Effector CD4-positive, alpha-beta T cell (primary cell): ENCODE measurements at places on chromosomes 16 and 17.

DNA sequence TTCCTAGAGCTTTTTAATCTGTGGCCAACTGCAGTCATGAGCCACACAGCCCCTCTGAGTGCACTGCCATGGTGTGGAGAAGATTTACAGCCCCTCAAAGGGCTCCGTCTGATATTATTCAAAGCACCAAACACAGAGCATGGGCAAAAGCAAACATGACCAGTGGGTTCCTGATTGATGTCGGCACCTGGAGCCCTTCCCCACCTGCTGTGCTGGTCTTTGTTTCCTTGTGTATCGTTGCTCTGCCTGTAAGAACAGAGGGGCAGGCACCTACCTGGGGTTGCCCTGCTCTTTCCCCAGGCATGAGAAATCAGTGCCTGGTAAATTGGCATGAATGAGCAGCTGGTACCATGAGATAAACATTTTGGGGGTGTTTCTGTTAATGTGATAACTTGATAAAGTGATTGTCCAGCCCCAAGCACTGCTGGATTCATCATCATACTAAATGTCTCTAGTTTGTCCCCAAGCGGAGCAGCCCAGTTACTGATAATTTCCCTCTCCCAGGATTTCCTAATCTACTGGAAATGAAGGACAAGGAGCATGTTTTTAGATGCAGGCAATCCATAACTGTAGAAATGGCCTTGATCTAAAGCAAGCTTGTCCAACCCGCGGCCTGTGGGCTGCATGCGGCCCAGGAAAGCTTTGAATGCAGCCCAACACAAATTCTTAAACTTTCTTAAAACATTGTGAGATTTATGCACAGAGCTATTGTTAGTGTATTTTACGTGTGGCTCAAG is 5.0 kb upstream of the SPIRE2 start:
- no peak for DNase-seq

DNA sequence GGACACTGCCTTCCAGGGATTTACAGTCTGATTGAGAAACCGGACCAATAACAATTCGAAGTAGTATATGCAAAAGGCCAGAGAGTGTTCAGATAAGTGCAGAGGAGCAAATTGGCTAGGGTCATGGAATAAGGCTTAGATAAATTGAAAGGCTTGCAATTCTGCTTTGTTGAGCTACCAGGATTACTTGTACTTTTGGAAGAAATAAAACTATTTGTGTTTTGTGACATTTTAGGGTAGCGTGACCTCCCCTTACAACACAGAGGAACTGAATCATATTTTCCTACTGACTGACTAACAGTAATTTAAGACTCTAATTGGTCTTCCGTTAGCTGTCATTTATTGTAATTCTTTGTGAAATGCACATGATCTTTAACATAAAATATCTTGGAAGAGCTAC is 104.7 kb downstream of the PITPNC1 start:
- DNase-seq = no peak

DNA sequence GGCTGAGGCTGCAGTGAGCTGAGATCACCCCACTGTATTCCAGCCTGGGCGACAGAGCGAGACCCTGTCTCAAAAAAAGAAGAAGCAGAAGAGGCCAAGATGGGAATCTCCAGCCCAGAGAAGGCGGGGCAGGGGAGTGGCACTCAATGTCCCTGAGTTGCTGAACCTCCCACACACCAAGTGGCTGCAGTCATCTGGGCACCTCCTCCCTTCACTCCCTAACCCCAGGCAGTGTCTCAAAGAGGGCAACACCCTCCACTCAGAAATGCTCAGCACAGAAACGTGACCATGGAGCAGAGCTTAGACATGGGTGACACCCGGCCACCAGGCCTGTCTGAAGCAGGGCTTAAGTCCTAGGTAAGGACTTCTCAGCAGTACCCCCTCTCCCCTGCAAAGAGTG is 36.3 kb upstream of the BCAR1 start:
- no peak for DNase-seq

GRCh38 chr16:9050102-9050830 is 41.2 kb upstream of the HAPSTR1 start:
- no peak for DNase-seq

GRCh38 chr17:74550602-74551001 is 4.7 kb upstream of the CD300C start:
- no peak for DNase-seq

DNA sequence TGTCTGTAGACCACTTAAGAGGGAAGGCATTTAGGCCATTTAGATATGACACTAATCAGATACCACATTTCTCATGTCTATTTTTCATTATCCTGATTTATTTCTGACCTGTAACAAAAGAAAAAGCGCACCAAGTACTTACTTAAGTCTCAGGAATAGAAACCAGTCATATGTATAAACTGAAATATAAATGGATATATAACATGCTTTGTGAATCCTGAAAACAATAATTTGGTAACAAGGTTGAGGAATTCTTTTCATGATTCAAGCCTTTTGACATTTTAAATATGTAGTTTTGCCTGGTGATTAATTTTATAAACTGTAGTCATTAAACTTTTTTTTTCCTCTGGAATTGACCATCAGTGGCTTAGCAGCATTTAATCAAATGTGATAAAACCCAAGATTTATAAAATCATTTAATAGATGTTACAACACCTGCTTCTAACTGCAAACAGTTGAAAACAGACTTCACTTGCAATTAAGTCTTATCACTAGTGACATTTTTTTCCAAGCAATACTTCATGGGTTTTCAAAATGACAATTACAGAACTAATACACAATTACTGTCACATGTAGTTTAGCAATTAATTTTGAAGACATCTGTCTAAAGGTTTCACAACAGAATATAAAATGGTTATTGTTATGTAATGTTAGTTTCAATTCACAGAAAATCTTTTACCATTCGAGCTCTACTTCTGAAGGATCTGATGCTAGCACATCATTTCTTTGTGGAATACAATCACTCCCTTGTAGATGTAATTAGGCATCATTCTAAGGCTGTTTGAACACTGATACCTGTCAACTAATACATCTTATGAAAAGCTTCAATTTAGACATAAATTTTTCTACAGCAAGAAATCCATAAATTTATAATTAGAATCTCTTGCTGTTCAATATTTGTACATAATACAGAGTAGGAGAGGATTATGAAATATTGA is 110.3 kb downstream of the TOX3 start:
- DNase-seq = no peak

GRCh38 chr17:42283241-42284023 is 4.9 kb upstream of the STAT5A start:
- no peak for DNase-seq

- DNase-seq = no peak
Observed at GRCh38 chr17:82215095-82215971, 2.7 kb upstream of the CCDC57 start.

- no peak for DNase-seq
Observed at GRCh38 chr17:81607431-81607830, 29.5 kb downstream of the NPLOC4 start.

- DNase-seq = no peak
Observed at GRCh38 chr17:75950421-75950820, 9.6 kb upstream of the FBF1 start.

DNA sequence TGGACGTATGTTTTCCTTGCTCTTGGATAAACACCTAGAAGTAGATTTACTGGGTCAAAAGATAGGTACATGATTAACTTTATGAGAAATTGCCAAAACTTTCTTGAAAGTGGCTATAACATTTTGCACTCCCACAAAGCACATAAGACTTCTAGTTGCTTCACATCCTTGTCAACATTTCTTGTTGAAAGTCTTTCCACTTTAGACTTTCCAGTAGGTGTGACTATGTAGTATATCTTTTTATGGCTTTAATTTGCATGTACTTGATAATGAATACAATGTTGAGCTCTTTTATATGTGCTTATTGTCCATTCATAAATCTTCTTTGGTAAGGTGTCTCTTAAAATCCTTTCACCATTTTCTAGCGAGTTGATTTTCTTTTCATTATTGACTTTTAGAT is 241.2 kb upstream of the RPL38 start:
- DNase-seq = no peak

GRCh38 chr17:78307887-78308638 is 51.8 kb downstream of the SOCS3 start:
- no peak for DNase-seq

DNA sequence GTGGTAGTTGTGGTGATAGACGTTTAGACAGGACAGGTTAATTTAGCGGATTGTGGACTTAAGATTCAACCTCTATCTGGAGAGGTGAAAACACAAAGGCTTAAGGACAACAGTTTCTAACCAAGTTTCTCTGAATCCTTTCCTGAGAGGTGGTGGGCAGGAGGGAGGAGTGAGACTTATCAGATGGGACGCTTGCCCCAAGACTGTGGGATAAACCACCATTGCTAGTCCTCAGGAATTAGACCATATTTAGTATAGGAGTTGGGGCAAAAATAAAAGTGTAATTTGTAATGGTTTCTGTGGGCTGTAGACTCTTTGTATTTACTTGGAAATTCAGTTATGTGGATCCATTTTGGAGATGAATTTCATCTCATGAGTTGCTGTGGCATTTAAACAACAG is 6.6 kb downstream of the PDP2 start:
- DNase-seq = no peak

DNA sequence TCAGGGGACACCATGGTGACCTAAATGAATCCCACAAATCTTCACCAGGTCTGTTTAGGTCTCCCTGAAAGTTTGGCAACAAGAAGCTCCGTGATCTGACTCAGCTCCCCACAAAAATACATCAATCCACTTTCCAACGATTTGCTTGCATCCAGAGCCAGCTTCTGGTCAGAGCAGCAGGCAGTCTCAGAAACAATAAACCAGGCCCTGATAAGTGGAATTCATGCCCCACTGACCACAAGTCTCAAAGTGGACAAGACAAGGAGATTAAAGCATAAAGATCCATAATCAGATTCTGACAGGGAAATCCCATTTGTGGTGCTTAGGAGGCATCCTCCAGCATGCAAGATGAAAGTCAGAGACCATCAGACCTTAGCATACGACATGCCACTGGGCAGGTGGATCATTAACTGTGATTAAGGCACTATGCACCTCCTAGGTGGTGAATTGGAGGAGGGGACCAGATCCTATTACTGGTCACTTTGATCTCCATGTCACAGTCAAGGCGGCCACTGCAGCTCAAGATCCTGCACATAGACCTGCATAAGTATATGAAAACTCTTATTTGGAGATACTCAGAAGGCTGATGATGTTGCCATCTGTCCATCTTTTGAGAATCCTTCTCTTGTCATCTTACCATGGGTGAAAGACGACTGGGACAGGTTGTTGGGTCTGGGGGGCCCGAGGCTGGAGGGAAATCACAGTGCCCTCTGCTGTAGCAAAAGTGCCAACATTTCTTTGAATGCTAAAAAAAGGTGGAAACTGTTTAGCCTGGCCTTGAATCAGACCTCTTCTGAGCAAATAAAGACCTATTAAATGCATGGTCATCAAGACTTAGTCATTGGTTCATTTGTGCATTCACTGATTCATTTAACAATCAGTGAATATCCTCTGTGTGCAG is 309.2 kb upstream of the CCL2 start:
- DNase-seq = no peak

DNA sequence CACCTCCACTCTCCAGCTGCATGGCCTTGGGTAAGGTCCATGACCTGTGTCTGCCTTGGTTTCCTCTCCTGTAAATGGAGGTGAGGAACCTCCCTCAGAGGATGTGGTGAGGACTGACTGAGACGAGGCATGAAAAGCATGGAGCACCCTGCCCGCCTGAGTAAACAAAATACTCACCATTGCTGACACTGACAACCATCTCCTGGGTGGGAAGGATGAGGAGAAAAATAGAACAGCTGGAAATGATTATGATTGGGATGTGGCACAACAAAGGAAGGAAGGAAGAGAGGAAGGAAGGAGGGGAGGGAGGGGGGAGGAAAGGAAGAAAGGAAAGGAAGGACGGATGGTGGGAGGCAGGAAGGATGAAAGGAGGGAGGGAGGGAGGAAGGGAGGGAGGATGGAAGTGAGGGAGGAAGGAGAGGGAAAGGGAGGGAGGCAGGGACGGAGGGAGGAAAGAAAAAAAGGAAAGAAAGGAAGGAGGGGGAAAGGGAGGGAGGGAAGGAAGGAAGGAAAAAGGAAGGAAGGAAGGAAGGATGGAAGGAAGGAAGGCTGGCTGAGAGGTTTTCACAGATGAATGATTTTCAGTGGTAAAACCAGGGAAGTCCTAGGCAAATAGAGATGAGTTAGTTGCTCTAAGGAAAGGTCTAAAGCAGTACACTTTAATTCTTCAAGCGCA is 276.5 kb upstream of the XYLT1 start:
- DNase-seq = no peak

DNA sequence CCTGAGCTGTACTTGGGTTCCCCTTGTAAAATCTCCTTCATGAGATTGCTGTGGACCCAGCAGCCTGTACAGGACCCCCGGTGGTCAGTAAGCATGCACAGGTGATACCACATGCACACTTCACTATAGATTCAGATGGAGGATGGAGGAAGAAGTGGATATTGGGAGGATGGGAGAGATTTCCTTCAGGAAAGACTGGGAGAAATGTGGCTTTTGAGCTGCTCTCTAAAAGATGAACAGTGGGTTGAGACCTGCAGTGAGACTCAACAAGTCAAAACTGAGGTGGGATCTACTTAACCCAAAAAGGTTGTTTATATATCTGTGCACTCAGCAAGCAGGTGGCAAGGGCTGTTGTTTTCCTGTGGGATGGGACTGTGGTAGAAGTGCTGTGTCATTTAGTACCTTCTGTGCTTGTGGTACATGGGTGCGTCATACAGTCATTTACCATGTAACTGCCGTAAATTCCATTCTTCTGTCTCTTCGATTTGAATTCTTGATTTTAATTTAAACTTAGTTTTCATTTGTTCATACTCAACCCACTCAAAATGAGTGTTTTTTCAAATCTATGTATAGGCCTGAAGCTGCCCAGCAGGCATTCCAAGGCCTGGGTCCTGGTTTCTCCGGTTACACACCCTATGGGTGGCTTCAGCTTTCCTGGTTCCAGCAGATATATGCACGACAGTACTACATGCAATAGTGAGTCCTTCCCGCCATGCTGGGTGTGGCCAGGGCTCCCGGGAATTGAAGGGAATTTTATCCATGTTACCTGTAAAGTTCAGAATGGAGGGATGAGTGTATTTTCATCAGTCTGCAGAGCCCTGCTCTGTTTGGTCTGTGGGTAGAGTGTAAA is 6.9 kb downstream of the HERPUD1 start:
- DNase-seq = no peak

DNA sequence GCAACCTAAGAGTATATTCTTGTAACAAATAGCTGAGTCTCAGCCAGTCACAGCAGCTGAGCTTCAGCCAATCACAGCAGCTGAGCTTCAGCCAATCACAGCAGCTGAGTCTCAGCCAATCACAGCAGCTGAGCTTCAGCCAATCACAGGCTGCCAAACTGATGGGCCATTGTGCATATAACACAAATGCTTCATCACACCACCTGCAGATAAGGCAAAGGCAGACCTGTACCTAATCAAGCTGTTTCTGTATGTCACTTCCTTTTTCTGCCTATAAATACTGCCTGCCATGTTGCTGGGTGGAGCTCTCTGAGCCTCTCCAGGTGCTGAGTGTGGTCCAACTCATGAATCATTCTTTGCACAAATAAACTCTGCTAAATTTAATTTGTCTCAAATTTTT is 19.9 kb downstream of the MYH13 start:
- DNase-seq = no peak

- DNase-seq = no peak
Observed at GRCh38 chr17:57868007-57868909, 18.4 kb upstream of the MRPS23 start.
